ENCODE measurements at places on chromosomes 5 and 9.

GRCh38 chr9:88646539-88647300 lies 111.7 kb downstream of the NXNL2 start:
- DNase-seq, result no peak

DNA sequence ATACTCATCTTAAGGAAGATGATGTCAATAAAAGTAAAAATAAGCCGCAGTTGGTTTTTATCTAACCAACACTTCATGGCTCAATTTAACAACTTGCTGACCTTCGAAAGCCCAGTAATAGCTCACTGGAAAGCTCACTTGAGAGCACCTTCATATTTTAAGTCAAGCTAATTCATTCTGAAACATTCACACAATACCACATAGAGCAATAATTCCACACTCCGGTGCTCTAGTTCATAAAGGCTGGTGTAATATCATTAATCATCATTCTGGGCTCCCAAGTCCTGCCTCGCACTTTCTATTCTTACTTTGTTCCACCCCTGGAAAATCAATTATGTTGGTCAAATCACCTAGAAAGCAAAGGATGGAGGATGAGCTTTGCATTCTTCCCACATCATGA lies 74.4 kb downstream of the ELAVL2 start:
- no peak for DNase-seq

DNA sequence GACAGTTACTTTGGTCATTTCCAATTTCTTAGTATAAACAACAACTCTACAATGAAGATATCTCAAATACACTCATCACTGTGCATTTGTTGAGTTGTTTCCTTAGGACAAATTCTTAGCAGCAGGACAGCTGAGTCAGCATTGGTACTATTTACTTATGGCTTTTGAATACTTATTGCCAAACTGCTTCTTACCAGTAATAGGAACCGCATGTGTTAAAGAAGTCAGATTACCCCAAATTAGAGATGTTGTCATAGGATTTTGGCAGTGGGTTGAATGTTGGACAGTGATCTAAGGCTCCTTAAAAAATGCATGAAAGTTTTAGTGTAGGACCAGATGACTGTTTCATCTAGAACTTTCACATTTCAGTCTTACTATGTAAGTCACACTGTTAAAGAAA lies 280.1 kb upstream of the DMRT1 start:
- no peak for DNase-seq

DNA sequence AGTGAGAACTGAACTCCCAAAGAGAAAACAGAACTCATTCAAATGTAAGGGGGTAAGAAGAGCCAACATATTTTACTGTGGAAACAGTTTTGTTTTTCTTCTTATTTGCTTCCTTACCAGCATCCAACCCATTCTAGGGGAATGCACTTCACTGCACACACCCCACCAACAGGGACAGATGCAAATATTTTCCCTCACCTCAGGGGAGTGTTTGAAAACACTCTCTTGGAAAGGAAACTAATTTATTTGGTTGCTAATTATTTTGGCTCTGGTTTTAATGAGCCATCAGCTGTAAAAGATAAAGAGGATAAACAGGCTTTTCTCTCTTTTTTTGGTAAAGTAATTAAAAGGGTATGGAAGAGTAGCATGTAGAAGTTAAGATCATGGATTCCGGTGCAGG lies 413.4 kb downstream of the MAN2A1 start:
- no peak for DNase-seq

- no peak for DNase-seq
These were observed 706.3 kb downstream of the KCTD16 start for GRCh38 chr5:144876990-144877389.

- DNase-seq, result no peak
These were observed 588.3 kb downstream of the EBF1 start for GRCh38 chr5:158511454-158511853.
